ENCODE measurements at places on chromosomes 4 and X.
A peak's percentile ranks its signal among the peaks of the same experiment; 100 is the strongest.

- peak; percentile 28 for DNase-seq
Observed at GRCh38 chr4:67712000-67712625, 11.2 kb upstream of the UBA6 start.

- no peak for DNase-seq
Observed at GRCh38 chr4:158996669-158997074, 106.2 kb upstream of the RAPGEF2 start.

DNA sequence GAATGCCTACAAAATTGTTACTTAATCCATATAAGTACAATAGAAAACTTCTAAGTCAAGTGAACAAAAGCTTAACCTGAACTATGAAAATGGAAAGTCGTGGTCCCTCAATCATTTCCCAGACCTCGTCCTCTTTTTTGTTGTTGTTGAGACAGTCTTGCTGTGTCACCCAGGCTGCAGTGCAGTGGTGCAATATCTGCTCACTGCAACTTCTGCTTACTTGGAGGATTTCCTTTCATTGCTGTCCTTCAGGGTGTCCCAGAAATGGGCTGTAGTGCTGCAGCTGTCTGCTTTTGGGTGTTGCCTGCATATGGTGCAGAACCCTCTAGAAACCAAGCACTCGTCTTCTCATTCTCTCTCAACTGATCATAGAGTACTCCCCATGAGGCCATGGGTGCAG is 75.0 kb upstream of the IL2 start:
- no peak for DNase-seq

GRCh38 chr4:88757776-88758175 is 60.1 kb upstream of the NAP1L5 start:
- no peak for DNase-seq

DNA sequence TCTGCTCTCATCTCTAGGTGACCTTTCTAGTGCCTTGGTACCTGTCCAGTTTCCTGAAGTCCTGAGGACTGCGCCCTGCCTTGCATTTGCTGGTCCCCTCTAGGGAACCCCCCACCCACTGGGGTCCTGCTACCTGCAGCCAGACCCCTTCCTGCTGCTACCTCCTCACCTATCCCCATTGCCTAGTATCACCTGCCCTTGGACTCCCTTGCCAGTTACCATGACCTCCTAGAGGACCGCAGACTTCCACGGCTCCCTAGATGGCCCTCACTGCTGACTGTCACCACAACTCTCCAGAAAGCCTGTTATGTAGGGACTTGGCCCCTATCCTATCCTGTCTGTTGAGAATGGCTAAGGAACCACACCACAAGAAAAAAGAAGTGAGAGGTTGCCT is 166.6 kb downstream of the EFNB1 start:
- no peak for DNase-seq

- no peak for DNase-seq
Observed at GRCh38 chrX:112678831-112679230, 907 bp downstream of the LHFPL1 start.

GRCh38 chrX:42748067-42748850 is 29.7 kb downstream of the PPP1R2C start:
- DNase-seq, result no peak

- peak; percentile 38 for DNase-seq
Observed at GRCh38 chr4:112099701-112100297, 45.5 kb upstream of the FAM241A start.

DNA sequence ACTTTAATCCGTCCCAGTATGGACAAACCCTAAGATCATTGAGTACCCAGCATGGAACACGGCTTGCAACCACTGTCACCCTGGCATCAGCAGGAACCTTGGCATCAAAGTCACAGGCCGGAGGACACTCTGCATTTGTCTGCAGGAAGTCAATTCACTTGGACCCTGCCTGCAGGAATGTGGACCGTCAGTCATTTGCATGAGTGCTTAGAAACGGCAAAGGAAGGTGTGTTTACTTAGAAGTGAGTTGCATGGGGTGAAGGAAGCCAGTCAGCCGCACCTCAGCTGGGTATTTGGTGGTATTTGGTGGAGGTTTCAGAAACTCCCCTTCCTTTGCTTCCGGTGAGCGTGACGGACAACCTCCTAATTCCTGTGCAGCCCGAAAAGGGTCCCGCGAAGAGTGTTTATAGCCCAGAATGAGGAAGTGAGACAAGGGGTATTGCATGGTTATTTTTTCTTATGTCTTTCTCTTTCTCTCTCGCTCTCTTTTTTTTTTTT is 15.5 kb downstream of the P2RY8 start:
- DNase-seq, result no peak

- no peak for DNase-seq
Observed at GRCh38 chrX:131861088-131861787, 161.9 kb upstream of the STK26 start.

- peak; percentile 96 for DNase-seq
Observed at GRCh38 chr4:77156912-77157858, at the start of gene CCNG2. CCNG2 (plus strand) TSS chr4:77157207; CDS start chr4:77158533, 1,326 bp downstream.

DNA sequence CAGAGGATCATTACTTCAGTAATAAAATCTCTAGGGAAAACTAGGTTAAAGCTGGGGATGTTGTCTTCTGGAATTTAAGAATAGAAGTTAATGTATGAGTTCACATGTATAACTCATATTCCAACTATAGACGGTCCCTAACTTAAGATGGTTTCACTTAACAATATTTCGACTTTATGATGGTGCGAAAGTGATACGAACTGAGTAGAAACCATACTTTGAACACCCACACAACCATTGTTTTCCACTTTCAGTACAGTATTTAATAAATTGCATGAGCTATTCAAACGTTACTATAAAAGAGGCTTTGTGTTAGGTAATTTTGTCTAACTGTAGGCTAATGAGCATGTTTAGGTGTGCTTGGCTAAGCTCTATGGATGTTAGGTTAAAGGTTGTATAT is 38.7 kb downstream of the CCSER1 start:
- no peak for DNase-seq

GRCh38 chrX:110699109-110699508 is 96.5 kb downstream of the CHRDL1 start:
- DNase-seq, result no peak

Data from COR-L47 (cell line).